ENCODE measurements at places on chromosomes 4 and X. TPM values are rescaled to one million over a fixed set of nuclear protein-coding genes. Genes with fewer than 3 reads are reported as not detected.

- no peak for DNase-seq
Measured at GRCh38 chr4:80542747-80543146, 207.2 kb downstream of the CFAP299 start.

DNA sequence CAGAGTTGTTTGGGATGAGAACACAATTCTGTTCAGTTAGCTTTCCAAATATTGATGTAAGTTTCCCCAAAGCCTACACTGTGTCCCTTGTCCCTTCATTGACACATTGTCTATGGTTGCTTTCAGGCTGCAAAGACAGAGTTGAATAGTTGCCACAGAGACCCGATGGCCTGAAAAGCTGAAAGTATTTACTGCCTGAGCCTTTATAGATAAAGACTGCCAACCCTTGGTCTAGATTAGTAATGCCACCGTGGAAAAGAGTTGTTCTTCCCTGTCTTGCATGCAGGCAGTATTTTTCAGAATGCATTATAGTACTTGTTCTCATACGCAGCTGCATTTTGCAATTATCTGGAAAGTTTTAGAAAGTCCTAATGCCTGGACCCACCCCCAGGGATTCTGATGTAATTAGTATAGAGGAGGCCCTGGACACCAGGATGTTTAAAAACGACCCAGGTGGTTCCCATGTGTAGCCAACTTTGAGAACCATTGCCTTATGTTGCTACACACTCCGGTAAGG lies 180.8 kb downstream of the FRMPD4 start:
- no peak for DNase-seq

Gene EDNRA
- total RNA-seq: 2.1 TPM

- DNase-seq: no peak
Measured at GRCh38 chrX:127702527-127702926, 349.7 kb downstream of the ACTRT1 start.

Gene GPRIN3
- 1.8 TPM for total RNA-seq

Gene LETM1
- total RNA-seq: 17.1 TPM

DNA sequence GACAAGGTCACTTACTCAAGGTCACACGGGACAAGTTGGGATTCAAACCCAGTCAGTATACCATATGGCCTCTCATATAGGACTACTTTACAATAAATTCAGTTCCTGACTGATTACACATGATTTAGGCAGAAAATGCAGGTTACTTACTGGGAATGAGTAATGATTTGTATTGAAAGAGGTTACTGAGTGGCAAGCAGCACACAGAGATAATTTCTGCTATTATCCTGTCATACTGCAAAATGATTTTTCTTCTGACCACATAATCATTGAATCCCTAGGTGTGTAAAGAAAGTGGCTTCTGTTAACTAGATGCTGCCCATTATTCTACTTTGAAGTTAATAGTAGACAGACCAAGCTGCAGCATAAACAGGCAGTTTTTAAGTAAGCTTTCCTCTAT lies 8.2 kb downstream of the FREM3 start:
- DNase-seq: no peak

All from sigmoid colon (tissue), 7 donors.